ENCODE measurements at places on chromosomes 1 and 21.

- no peak for DNase-seq
Measured at GRCh38 chr1:230900984-230901383, 32.7 kb upstream of the C1orf198 start.

- DNase-seq = no peak
Measured at GRCh38 chr1:93447481-93448291, at the start of gene FNBP1L. TSS of gene FNBP1L (plus strand) at chr1:93448118. CDS start at chr1:93448282, 164 bp downstream.

GRCh38 chr1:209629621-209630382 is 22.4 kb downstream of the LAMB3 start:
- no peak for DNase-seq

DNA sequence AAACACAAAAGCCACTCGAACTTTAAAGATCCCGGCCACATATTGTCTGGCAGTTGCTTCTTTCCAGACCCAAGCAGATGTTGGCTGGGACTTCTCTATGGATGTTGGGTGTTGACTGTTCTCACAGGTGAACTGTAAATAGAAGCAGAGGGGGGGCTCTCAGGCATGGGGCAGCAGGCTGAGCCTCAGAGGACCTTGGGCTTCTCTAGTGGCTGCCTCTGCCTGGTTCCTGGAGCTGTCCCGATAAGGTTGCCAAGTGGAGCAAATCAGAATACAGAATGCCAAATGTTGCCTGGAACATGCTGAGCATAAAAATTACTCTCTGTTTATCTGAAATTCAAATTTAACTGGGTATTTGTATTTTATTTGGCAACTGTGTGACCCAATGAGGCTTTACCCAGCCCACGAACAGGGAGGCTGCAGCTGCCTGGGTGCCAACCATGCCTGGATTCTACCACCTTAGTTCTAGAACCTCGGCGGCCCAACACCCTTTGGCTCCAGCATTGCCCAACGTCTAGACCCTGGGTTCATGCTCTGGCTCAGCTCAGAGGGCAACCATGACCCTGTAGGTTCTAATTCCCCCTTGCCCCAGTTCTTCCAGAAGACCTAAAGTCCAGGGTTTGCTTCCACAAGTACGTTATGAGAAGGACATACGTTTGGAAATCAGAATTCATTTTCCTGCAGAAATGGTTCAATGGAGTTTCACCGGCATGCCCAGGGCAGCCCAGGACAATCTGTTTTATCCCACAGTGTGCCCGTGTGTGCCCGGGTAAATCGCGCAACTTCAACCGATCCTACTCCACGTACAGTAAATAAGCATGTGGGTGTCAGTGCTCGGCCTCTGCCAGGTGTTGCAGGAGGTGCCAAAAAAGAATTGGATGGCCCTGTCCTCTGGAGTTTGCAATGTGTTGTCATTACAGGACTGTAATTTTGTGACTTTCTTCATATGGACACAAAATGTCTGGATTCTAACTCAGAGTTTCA is 5.4 kb upstream of the SLC45A1 start:
- DNase-seq = no peak

- DNase-seq = no peak
Measured at GRCh38 chr1:91038582-91038981, 16.7 kb upstream of the ZNF644 start.

- DNase-seq = no peak
Measured at GRCh38 chr1:223670458-223671159, 5.1 kb upstream of the CAPN8 start.

- DNase-seq = no peak
Measured at GRCh38 chr1:118290571-118290970, 105.5 kb upstream of the SPAG17 start.
